Fibroblast of the aortic adventitia (primary cell): ENCODE measurements at places on chromosomes 12 and 14. TPM values are rescaled to one million over a fixed set of nuclear protein-coding genes. Genes with fewer than 3 reads are reported as not detected.

CCDC175 gene
- not detected in 2 replicates for total RNA-seq

OVCH1 gene
- total RNA-seq: 0.08 and 0.27 TPM in 2 replicates

INSM2 gene
- total RNA-seq: not detected in 2 replicates

P2RX4 gene
- total RNA-seq: 2.7 and 9.1 TPM in 2 replicates

EML1 gene
- 80.3 and 163 TPM in 2 replicates for total RNA-seq

DPPA3 gene
- total RNA-seq: not detected in 2 replicates

PZP gene
- not detected in 2 replicates for total RNA-seq

CRY1 gene
- total RNA-seq: 16.1 and 19.2 TPM in 2 replicates

GALNT9 gene
- 0.49 TPM in 1 of 2 replicates, not detected in the other for total RNA-seq

SYNDIG1L gene
- not detected in 2 replicates for total RNA-seq

DNA sequence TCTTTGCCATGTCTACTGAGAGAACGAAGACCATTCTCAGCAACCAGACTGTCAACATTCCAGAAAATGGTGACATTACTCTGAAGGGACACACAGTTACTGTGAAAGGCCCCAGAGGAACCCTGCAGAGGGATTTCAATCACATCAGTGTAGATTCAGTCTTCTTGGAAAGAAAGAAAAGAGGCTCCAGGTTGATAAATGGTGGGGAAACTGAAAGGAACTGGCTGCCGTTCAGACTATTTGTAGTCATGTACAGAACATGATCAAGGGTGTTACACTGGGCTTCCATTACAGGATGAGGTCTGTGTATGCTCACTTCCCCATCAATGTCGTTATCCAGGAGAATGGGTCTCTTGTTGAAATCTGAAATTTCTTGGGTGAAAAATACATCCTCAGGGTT lies 29.7 kb upstream of the PSMA6 start:
- DNase-seq: no peak

GRCh38 chr14:36518586-36519430 lies 1.2 kb downstream of the NKX2-1 start:
- DNase-seq: no peak

DNA sequence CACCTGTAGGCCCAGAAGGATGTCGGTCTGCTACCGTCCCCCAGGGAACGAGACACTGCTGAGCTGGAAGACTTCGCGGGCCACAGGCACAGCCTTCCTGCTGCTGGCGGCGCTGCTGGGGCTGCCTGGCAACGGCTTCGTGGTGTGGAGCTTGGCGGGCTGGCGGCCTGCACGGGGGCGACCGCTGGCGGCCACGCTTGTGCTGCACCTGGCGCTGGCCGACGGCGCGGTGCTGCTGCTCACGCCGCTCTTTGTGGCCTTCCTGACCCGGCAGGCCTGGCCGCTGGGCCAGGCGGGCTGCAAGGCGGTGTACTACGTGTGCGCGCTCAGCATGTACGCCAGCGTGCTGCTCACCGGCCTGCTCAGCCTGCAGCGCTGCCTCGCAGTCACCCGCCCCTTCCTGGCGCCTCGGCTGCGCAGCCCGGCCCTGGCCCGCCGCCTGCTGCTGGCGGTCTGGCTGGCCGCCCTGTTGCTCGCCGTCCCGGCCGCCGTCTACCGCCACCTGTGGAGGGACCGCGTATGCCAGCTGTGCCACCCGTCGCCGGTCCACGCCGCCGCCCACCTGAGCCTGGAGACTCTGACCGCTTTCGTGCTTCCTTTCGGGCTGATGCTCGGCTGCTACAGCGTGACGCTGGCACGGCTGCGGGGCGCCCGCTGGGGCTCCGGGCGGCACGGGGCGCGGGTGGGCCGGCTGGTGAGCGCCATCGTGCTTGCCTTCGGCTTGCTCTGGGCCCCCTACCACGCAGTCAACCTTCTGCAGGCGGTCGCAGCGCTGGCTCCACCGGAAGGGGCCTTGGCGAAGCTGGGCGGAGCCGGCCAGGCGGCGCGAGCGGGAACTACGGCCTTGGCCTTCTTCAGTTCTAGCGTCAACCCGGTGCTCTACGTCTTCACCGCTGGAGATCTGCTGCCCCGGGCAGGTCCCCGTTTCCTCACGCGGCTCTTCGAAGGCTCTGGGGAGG lies at the start of gene LTB4R:
Gene LTB4R, plus strand, starts transcription at position 857 of the 959 bp plus-strand sequence. CDS start 4,150 bp downstream, outside the sequence.
- peak; percentile 70 for DNase-seq

DNA sequence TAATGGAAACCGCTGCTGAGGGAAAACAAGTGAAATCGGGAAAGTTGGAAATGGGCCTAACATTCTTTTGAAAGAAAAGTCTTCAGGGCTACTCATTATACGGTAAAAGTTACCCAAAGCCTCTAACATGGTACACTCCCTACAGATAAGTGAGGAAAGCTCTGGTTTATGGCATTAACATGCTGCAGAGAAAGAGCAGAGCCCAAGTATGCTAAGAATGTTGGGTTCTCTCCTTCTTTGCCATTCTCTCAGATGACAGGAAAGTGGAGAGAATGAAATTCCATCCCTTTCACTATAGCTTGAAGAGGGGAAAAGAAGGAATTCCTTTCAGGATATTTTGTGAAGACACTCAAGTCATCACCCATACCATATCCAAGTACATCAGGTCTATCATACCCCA lies 348.0 kb downstream of the SEC23A start:
- DNase-seq: no peak

GRCh38 chr14:61308198-61308597 lies 13.2 kb upstream of the PRKCH start:
- no peak for DNase-seq

DNA sequence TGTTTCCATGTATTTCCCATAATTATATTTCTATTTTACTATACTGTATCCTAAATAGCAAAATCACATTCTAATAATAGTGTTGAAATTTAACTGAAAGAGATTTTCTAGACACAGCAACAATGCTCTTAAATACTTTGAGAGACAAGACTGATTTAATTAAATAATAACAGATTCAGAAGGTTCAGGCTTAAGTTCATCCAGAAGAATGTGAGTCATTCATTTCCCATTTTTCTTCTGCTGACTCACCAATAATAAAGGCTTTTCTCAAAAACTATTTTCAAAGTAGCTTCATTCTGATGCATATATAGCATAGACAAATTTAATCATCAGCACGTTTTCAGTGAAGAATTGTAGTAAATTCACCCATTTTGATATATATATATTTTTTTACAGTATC lies 481.4 kb downstream of the MDGA2 start:
- no peak for DNase-seq

DNA sequence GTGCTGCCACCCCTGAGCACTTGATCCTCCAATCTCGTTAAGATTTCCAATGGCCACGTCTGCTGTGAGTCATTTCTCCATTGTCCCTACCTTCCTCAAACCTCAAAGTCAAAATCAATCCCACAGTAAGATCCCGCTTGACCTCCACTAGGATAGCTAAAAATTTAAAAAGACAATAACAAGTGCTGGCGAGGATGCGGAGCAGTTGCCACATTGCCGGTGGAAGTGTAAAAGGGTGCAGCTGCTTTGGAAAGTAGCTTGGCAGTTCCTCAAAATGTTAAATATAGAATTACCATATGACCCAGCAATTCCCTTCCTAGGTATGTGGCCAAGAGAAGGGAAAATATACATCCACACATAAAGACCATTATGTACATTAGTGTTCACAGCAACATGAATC lies 9.5 kb upstream of the BCL7A start:
- no peak for DNase-seq

DNA sequence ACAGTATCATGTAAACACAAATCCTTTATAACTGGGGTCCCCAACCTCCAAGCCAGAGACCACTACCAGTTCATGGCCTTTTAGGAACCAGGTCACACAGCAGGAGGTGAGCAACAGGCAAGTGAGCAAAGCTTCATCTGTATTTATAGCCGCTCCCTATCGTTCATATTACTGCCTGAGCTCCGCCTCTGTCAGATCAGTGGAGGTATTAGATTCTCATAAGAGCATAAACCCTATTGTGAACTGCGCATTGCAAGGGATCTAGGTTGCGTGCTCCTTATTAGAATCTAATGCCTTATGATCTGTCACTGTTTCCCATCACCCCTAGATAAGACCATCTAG lies 49.9 kb downstream of the LRP6 start:
- no peak for DNase-seq

DNA sequence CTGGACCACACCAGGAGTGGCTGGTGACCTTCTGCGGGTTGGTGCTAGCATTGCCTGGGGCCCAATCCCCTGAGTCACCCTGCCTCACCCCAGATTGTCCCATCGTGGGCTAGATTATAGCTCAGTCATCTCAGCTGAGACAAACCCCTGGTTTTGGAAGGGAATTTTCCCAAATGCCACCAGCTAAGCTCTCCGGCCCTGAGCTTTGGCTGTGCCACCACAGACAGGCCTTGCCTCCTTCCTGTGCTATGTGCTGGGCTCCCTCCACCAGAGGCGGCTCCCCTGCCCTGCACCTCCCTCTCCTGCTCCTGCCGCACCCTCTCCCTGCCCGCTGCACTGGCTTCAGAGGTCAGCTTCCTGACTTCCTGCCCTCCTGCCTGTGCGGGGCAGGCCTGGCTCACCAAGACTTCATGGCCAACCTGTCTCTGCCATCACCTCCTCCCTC lies 196.3 kb downstream of the TSPAN9 start:
- DNase-seq: no peak

DNA sequence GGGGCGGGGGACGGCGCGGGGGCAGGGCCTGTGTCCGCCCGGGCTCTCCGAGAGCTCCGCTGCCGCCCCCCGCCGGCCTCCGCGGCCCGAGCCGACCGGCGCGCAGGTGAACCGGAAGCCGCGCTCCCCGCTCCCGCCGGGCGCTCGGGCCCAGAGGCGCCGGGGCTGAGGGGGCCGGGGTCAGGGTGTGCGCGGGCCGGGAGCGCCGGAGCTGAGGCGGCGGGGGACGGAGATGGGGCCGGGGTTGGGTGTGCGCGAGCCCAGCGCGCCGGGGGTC lies 431 bp downstream of the HIP1R start:
- DNase-seq: no peak

- no peak for DNase-seq
Observed at GRCh38 chr14:78666336-78667056, 496.3 kb downstream of the NRXN3 start.

- DNase-seq: no peak
Observed at GRCh38 chr12:79615596-79616560, 74.9 kb downstream of the PAWR start.

DNA sequence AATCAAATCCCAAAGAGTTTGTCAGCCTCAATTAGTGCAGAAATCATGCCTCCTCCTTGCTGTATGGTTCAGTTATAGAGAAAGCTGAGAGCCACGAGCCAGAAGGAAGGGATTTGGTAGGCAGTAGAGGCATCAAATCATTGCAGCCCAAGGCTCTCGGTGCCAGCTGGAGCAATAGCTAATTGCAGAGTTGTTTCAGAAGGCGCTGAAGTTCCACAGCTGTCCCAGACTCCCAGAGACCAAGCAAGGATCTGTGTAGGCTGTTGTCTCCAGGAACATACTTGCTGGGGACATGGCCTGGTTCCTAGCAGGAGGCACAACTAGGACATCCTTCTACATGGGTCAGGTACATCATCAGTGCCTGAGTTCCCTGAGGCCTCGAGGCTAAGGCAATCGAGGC lies 80.4 kb upstream of the WSCD2 start:
- DNase-seq: no peak

DNA sequence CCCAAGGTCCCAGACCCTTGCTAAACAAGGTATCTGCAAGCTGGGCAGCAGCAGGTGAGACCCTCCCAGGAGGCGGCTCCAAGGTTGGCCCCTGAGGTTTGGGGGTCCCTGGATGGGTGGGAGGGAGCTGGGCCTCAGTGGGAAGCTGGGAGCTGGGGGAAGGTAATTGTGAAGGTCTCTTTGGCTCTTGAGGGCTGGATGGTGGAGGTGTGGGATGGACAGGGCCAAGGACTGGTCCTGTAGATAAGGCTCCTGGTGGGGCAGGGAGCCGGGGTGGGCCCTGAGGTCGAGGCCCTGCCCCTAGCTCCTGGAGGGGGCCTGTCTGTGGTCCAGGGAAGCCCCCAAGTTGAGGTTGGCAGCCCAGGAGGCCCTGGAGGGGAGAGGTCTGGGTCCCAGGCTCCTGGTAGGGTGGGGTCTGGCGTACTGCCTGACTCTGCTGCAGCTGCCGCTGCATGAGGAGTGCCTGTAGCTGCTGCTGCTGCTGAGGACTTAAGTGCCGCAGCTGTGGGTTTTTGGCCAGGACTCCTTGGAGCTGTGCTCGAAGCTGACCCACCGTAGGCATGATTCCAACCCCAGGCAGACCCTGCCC lies 13.1 kb upstream of the PRKAG1 start:
- no peak for DNase-seq
